ENCODE measurements at places on chromosomes 2 and 18.
A peak's percentile ranks its signal among the peaks of the same experiment; 100 is the strongest.

DNA sequence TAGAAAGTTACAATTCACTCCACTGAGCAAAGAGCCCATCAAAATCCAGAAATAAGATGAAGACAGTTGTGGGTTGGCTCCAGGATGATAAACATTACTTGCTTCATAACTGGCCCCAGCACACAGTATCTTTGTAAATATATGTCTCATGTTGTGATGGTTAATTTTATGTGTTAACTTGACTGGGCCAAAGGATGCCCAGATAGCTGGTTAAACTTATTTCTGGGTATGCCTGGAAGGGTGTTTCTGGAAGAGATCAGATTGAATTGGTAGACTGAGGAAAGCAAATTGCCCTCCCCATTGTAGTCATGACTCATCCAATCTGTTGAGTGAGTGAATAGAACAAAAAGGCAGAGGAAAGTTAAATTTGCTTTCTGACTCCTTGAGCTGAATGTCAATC is 373.8 kb downstream of the LNPK start:
- DNase-seq = no peak

- DNase-seq = no peak
These were observed 30.1 kb downstream of the CAB39 start for GRCh38 chr2:230742781-230743180.

- DNase-seq = peak; percentile 92
These were observed 90.6 kb downstream of the TWIST2 start for GRCh38 chr2:238938401-238939055.

- no peak for DNase-seq
These were observed 1316.7 kb downstream of the LRP1B start for GRCh38 chr2:140814141-140814540.

GRCh38 chr2:26008851-26009566 is 24.9 kb upstream of the RAB10 start:
- no peak for DNase-seq

GRCh38 chr2:139769633-139770032 is 989.4 kb upstream of the NXPH2 start:
- no peak for DNase-seq

DNA sequence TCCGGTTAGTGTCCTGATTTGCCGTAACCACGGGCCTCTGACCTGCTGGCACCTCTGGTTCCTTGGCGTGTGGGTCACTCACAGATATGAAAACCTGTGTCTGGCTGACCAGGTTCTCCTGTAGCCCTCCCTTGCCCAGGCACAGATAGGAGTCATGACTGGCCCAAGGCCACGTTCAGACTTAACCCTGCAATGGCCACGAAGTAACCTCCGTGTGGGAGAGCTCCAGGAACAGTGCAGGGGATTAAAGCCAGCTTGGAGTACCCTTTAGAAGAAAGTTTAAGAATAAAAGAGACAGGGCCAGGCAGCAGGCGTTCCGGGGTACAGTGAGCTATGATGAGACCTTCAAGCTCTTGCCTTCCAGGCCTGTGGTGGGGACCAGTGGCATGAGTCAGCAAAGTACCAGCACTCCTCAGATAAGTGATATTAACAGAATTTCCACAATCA is 25.5 kb downstream of the CENPO start:
- DNase-seq = peak; percentile 49

GRCh38 chr2:190889175-190889943 is 8.7 kb downstream of the GLS start:
- DNase-seq = no peak

GRCh38 chr18:10074110-10074509 is 160.3 kb downstream of the VAPA start:
- no peak for DNase-seq

DNA sequence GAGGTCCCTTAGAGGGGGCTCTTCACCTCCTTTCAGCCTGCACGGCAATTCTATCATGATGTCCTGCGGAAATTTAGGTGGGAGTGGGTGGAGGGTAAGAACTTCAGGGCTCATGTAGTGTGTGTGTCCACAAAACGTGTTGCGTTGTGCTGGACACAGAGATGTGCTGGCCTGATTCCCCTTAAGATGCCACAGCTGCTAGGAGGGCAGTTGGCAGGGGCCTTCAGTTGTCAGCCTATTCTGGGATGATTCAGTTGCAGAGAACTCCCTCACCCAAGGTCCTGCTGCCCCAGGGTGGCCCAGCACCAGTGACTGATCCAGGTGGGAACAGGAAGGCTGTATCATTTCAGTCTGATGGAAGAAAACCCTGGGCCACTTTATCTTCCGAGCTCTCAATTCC is 1.0 kb upstream of the HJURP start:
- DNase-seq = no peak

GRCh38 chr18:59029663-59030429 is 109.8 kb upstream of the SEC11C start:
- DNase-seq = no peak

DNA sequence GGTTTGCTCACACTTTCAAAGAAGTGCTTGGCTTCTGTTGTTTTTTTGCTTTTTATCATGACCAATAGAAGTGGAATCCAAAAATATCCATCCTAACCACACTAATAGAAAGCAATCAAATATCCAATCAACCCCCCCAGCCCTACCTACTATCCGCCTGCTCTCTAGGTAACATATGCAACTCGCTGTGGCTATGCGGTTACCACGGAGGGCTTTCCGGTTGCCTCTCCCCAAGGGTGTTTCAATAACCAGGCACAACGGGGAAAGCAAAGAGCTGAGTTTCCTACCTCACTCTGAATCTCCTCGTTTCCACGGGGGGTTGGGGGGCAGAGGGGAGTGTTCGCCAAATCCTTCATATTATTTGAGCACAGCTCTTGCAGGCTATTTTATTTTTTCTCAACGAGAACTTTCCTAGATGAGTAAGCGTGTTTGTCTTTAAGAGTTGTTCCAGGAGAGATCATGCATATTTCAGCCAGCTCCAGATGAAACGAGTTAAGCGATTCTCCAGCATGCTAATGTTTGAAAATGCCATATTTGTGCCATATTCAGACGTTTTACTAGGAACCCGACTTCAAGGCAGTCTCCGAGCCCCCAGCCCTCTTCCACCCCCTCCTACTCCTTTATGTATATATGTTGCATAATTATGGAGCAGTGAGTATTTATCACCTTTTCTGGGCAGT is 30.3 kb downstream of the PAX3 start:
- no peak for DNase-seq

DNA sequence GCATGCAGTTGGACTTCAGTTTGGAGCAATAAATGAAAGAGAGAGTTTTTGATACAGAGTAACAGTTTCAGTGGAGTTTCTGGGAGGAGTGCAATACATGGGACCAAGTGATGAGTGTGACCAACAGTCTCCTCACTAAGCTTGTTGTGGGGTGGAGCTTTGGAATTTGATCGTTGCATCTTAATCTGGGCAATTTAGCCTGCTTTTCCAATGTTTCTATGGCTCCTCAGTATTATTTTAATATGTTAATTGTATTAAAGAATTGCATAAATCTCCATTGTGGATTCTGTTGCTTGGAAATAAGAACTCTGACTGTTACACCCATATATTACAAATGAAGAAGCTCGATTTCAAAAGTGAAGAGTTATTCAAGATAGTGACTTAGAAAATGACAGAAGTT is 446.6 kb upstream of the LRATD1 start:
- DNase-seq = no peak

GRCh38 chr2:233835230-233836186 is 18.8 kb downstream of the HJURP start:
- peak; percentile 74 for DNase-seq

DNA sequence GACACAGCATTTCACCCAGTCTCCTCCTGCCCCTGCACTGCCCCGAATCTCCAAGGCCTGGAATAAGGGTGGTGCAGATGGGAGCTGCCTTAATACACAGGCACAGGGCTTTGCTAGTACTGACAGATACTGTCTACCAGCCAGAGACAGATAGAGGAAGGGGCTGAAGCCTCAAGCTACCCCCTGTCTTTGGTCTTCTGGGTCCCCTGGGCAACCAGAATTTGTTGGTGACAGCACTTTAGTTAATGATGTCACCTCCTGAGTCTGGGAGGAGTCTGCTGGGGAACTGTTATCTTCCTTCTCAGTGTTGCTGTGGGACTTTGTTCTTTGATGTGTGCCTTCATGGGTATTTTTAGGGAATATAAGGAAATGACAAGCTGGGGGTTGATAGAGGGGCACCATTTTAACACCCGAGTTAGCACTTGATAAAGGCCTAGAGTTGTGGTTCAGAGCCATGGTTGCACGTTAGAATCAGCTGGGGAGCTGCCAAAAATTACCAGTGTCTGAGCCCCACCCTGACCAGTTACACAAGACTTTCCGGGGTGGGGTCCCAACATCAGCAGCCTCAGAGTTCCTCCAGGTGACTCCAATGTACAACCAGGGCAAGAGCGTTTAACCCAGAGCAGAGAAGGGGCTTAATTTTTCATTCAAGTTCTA is 136.8 kb downstream of the SMAD7 start:
- peak; percentile 43 for DNase-seq

DNA sequence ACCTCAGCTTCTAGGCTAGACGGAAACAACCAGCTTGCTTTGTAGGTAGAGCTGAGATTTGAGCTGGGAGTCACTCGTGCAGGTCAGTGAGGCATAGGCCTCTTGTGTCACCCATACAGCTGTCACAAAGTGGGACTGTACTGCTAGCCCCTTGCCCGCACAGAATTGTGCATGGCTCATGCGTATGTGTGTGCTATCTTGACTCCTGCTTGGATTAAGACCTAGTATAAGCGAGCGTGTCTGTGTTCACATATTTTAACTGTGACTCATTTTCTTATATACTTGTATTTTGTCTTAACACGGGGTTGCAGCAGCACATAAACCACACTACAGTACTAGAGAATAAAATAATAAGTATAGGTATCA is 20.1 kb downstream of the CEP68 start:
- DNase-seq = no peak

- DNase-seq = no peak
These were observed 242.7 kb downstream of the CNTNAP5 start for GRCh38 chr2:124267794-124268193.

GRCh38 chr2:199433204-199433832 is 24.4 kb downstream of the SATB2 start:
- DNase-seq = no peak

DNA sequence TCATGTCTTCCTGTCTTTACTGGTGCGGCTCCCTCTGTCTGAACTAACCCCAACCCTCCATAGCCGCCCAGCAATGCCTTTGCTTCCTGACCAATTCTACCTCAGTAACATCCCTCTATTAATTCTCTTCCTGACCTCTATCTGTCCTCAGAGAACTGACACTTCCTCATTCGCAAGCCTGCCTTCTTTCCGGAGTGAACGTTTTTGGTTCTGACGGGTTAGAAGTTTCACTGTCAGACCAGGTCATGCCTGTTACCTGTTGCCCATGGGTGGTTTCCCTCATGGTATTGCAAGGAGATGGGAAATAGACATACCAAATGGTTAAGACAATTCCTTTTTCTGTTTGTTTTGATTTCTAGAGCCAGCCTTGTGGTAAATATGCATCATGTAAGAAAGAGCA is 453.4 kb upstream of the SLC14A2 start:
- DNase-seq = no peak

- no peak for DNase-seq
These were observed 9.3 kb upstream of the MPP4 start for GRCh38 chr2:201707753-201708152.

DNA sequence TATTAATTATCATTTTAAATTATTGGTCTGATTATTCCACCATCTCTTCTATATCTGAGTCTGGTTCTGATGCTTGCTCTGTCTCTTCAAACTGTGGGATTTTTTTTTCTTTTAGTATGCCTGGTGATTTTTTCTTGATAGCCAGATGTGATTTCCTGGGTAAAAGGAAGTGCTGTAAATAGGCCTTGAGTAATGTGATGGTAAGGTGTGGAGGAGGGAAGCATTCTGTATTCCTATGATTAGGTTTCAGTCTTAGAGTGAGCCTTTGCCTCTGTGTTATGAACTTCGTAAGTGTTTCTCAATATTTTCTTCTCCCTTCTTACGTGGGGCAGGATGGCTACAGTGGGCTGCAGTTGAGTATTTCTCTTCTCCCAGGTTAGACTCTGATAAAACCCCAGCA is 103.0 kb downstream of the EHBP1 start:
- no peak for DNase-seq

- DNase-seq = peak; percentile 51
These were observed 455.1 kb upstream of the HS6ST1 start for GRCh38 chr2:128773641-128774319.

- no peak for DNase-seq
These were observed 385.0 kb downstream of the SOCS6 start for GRCh38 chr18:70673831-70674230.

All from mesenteric fat pad (tissue), 1 donor.